CD14-positive monocyte (primary cell): ENCODE measurements at places on chromosomes 12 and 14.

DNA sequence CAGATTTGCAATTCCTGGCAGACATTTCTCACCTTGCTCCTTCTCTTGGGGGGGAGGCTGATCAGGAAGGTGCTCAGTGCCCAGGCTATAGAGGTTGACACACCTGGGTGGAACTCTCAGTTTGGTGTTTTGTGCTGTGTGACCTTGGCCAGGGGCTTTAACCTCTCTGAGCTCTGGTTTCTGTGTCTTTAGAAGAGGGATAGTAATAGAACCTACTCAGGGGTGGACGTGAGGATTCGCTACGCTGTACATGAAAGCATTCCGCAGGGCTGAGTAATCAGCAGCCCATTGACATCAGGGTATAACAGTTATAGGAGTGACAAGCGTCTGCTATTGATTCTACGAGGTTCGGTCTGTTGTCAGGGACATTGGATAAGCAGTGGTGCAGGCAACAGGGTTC is 98.1 kb downstream of the PHETA1 start:
- DNase-seq: no peak

DNA sequence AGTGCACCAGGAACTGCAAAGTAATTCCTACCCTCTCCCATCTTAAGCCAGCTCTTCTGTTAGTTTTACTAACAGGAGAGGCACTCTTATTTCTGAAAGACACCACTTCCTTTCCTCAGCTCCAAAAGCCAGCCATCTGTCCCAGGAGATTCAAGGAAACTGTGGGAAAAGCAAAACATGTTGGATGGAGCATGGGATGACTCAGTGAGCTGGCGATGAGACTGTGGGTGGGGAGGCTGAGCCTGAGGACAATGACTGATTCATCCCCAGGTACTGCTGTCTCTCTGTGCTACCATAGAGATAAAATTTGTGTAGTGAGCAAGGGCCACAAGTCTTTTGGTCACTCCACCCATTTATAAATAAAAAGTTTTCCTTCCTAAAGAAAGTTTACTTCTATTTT is 141.4 kb downstream of the MYRFL start:
- no peak for DNase-seq

- DNase-seq: no peak
These were observed 24.3 kb downstream of the MAPK1IP1L start for GRCh38 chr14:55075628-55076175.

DNA sequence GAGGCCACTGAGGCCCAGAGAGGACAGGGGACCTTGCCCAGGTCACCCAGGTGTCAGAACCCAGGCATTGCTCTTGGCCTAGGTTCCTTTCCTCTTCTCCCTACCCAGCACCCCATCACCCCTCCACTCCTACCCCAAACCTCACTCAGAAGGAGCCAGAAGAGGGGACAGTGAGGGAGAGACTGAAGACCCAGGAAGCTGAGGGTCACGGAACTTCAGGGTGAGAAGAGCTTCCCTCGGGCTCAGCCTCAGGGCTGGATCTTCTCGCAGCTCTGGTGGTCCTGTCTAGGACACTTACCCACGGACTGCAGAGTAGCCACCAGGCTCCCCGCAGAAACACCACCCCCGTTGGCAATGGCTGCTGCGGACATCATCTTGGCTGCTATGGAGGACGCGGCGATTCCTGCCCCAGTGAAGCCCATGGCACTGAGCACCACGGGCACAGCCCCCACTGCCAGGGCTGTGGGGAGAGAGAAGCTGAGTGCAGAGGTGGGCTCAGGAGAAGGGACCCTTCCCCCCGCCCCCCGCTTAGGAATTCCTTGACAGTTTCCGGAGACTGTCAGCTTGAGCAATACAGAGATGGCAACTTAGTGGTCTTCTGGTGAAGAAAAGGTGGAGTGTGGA is 1.1 kb downstream of the IFI27L2 start:
- no peak for DNase-seq

- no peak for DNase-seq
These were observed 686.2 kb upstream of the TBX3 start for GRCh38 chr12:115370207-115370606.

- no peak for DNase-seq
These were observed 153.8 kb upstream of the KRR1 start for GRCh38 chr12:75665216-75665615.
